ENCODE measurements at places on chromosomes 2 and 18.

DNA sequence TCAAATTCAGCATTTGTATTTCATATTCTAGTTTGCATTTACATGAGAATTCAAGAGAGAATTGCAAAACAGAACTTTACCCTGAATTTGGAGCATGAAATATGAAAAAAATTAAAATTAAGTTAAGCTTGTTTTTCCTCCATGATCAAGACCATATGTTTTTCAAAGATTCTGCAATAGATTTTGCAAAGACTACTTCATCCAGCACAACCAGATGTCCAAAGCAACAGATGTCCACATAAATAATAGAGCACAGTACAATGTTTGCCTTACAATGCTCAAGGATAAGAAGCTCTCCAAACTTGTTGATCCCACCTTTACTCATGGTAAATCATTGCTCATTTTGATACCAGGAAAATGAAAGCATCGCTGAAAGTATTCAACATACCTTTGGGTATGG is 25.6 kb downstream of the FAP start:
- DNase-seq: no peak

GRCh38 chr2:210429403-210430137 is 47.0 kb downstream of the LANCL1 start:
- no peak for DNase-seq

GRCh38 chr2:103960951-103961350 is 893.0 kb upstream of the POU3F3 start:
- DNase-seq: no peak

- no peak for DNase-seq
Observed at GRCh38 chr2:29841386-29842004, 79.9 kb downstream of the ALK start.

DNA sequence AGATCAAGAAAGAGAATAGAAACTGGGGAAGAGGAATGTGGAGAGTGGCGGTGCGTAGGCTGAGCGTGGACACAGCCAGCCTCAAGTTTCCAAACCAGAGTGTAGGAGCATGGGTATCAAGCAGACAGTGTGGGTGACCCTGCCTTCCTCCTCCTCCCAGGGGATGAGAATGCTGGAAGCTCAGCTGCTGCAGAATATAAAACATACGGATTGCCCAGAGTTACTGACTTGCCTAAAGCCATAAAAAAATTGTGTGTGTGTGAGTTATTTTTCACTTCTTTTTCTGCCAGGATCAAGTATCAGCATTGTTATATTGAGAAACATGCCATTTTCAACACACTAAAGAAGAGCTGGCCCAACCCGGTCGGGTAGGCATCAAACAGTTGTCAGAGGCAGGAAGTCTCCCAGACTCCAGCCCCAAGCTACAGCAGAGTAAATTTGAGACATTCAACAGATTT is 333.3 kb upstream of the ACVR2A start:
- no peak for DNase-seq

- no peak for DNase-seq
Observed at GRCh38 chr2:212595036-212595654, 56.5 kb upstream of the ERBB4 start.

GRCh38 chr2:207255565-207256470 is 90.1 kb upstream of the KLF7 start:
- DNase-seq: no peak

- DNase-seq: no peak
Observed at GRCh38 chr2:110805894-110806452, 73.6 kb downstream of the ACOXL start.

DNA sequence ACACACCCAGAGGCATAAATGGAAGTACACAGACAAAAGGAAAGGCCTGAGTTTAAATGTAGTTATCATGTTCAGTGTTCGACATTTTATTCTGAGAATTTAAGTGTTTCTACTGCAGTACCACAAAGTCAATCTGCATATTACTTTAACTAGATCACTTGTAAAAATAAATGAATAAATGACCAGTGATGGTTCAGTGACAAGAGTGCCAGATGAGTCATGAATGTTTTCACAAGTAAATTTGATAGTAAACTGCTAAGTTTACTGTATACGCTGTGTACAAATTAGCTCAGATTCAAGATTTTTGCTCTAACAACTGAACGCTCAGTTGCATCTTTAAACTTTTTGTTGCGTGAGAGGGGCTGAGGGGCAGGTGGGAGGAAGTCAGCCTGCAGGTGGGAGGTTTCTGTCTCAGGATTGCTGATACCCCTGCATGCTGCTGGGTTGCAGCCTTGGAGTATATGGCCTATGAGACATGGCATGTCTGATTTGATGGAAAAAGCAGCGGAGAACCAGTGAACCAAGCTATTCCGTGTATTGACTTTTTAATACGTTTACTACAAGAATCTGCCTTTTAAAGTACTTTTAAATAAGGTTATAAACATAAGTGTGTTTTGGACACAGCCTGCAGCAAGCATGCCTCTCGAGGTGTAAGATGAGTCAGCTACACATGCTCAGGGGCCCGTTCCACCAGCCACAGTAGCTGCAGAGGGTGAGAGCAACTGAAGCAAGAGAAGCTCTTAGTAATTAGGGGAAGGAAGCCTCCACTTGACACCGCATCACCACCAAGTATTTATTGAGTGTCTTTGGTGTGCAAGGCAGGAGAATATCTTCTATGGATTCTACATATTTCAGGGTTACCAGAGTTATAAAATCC is 245.1 kb downstream of the NEDD4L start:
- no peak for DNase-seq

DNA sequence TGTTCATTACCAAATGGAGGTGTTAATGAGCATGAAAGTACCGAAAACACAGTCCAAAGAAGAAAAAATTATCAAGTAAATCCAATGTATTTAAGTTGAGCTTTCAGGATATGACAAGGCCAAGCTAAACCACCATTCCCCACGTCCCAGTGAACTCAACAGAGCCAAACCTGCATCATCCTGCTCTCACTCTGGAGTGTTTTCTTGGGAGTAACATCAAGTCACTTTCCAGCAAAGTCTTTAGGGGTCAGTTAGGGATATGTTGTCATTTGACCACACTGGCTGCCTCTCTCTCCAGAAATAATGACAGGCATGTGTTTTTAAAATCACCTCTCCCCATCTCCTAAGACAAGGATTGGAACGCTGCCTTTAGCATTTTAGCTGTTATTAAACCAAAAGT is 140.5 kb downstream of the SRBD1 start:
- no peak for DNase-seq

DNA sequence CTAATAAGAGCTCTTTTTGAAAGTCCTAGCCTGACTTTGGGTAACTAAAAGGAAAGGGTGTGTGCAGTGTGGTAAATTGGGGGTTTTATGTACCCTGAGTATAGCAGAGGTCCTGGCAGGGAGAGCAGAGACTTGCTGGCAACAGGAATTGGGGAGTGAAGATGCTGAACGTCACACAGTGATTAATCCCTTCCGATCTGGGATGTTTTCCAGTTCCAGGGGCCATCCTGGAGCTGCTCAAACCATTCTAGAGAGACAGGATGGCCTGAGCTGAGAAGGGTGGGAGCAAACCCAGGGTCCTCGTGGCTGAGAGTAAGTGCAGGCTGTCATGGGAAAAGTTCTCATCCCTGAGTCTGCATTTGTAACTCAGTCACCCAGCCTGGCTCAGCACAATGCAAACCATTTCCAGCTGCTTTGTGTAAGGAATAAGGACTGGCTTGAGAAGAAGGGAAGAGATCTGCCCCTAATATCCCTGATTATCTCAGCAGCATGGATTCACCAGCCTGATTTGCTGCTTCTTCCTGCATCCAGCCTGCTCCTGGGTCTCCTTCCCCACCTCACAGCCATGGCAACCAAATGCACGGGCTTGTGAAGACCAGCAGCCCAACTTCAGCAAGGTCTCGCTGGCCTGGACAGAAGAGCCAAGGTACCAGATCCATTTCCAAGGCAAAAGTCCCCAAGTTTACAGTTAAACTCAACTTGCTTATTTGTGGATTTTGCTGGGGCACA is 47.1 kb upstream of the CELF4 start:
- no peak for DNase-seq

DNA sequence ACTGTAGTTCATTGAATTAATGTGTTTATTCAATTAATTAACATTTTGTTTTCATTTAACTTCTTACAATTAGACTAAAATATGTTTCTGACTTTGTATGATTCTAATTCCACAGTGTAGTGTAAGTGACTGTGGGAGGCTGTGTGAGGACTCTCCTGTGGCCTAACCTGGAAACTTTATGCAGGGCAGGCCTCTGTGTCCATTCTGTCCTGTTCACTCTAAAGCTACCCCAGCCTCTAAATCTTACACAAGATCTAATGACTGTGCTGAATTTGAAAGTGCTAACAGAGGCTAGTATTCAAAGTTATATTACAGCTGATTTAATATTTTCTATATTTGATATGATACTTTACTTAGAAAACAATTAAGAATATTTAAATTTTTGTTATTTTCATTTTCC is 270.5 kb upstream of the CDH19 start:
- DNase-seq: no peak

GRCh38 chr2:233289648-233290047 is 18.0 kb upstream of the SAG start:
- no peak for DNase-seq

DNA sequence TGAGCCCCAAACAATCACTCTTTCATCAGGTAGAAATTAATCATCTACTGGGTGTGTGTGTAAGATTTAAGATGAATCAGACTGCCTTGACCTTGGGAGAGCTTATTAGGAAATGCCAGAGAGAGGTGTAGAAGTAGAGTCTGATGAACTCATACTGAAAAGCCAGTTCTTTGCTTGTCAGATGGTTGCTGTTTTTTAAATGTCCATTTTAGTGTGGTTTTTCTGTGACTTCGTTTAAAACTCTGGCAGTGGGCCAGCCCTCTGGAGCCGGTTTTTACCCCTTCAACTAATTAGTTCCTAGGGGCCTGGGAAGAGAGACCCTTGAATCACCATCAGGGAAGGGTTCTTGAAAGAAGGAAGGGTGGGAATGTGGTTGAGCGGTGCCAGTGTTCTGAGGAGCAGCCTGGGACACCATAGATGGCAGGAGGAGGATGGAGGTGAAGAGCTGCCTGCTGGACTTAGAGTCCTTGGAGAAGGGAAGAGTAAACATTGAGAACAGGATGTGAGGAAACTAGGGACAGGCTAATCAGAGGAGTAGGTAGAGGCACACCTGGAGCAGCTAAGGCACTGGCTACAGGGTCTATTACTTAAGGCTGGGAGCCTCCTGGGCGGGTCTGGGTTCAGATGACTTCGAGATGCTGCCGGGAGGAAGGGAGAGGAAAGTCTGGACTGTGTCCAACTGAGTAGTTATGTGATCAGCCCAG is 66.1 kb downstream of the LRRFIP1 start:
- no peak for DNase-seq

GRCh38 chr2:86685351-86685750 is 34.7 kb upstream of the RMND5A start:
- DNase-seq: no peak

DNA sequence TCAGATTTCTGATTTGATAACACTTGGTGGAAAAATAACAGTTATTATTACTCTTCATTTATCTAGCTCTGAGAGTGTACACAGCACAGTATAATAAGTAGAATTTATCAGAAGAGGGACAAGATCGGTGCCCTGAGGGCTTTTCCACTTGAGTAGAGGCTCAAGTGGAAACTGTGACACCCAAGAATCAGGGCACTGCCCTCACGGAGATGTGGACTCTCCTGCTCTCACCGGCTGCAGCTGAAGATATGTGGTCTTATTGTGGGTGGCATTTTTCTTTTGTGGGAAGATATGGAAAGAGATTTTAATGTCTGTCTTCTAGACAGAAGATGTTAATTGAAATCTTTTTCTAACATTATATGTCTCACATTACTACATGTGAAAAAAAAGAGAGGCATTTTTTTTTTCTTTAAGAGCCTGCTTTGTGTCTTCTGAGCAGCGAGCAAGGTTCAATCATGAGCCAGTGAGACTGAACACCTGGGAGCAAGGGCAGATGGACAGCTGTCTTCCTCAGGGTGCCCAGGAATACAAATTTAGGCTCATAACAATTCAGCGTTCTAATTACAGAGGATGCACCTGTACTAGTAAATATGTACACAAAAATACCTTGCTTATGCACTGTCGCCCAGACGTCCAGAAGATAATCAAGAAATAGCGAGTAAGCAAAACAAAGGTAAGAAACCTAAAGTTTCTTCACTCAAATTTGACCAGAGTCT is 1098.2 kb upstream of the FANCL start:
- DNase-seq: no peak

DNA sequence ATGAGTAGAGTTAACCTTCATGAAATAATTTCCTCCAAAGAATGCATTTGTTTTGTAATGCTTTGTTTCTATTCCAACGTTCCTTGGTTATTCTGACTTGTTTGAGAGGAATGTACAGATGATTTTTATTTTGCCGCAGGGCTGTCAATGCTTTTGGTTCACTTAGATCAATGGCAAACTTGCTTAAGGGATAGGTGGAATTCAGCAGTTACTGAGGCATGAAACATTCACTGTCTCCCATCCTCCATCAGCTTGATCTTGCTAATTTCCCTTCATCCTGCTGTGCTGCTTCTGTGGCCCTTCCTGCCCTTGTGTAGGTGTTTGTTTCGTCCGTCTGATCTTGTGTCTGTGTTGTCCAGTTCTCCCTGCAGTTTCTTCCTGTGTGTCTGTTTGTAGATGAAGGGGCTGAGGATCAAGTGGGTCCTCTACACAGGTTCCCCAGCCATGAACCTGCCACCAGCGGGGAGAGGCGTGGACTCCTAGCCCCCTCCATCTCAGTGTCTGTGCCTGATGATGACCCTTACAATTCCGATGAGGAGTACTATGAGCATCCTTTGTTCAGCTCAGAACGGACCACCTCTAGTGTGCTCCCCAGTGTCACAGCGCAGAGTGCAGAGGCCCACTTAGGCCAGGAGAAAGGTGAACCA is 84.2 kb upstream of the UNC80 start:
- DNase-seq: no peak

- no peak for DNase-seq
Observed at GRCh38 chr2:149507974-149508373, 79.6 kb downstream of the MMADHC start.

DNA sequence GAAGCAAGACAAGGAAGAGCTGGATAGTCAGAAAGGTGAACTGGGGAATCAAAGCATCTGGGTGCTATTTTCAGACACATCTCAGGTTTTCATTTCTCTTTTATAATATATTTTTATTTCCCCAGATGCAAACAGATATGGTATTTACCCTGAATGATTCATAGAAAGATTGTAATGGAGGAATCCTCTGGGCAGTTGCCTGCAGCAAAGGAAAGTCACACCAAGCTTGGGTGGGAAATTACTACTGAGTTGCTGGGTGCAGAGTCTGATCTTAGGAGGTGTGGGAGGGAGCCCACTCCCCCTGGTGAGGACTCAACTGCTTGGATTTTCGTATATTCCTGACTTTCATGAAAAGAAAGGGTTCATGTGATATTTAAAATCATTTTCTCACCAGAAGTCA is 2.1 kb downstream of the EFR3B start:
- DNase-seq: no peak

- no peak for DNase-seq
Observed at GRCh38 chr2:85189606-85190270, 56.5 kb downstream of the TCF7L1 start.

GRCh38 chr2:146986161-146986560 is 858.7 kb upstream of the ACVR2A start:
- DNase-seq: no peak

Measured in stimulated activated CD4-positive, alpha-beta T cell treated with anti-CD3 and anti-CD28 coated beads, TNF-alpha, amount 100 ng/mL, for 4 hours (primary cell).